Inflammatory macrophage (primary cell): ENCODE measurements at places on chromosomes 6 and 20.

GRCh38 chr6:133774356-133774755 lies 114.6 kb upstream of the TCF21 start:
- no peak for DNase-seq

DNA sequence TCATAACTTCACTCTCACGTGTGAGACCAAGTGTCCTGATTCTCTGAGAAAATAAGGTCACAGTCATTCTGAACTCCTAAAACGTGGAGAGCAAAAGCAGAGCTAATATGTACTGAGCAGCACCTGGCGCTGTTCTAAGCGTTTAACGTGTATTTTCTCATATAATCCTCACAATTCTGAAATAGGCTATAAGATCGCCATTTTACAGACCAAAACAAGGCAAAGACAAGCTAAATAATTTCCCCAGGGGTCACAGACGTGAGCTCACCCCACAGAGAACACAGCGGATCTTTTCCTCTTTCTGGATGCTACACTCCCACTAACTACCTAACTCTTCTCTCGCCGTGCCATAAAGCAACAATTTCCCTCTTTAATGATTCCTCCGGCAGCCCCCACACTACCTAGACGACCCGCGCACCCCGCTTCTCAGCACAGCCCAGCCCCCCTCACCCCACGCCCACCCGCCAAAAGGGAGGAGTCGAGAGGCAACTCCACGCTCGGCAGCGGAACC lies 636 bp downstream of the SUPT3H start:
- no peak for DNase-seq

DNA sequence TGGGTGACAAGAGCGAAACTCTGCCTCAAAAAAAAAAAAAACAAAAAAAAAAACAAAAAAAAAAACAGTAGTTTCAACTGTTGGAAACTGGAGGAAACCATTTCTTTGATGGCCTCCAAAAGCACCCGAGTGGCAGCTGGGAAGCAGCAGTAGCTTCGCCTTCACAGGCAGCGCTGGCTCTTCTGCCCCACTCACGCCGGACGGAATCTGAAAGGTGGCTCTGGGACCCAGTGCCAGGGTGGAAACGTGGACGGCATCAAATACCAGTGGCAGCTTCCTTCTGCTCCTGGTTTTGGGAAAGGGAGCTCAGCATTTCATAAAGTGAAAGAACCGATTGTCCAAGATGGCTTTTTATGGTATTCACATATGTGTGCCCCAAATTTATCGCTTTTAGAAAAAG lies 159.4 kb downstream of the SMOC2 start:
- no peak for DNase-seq

DNA sequence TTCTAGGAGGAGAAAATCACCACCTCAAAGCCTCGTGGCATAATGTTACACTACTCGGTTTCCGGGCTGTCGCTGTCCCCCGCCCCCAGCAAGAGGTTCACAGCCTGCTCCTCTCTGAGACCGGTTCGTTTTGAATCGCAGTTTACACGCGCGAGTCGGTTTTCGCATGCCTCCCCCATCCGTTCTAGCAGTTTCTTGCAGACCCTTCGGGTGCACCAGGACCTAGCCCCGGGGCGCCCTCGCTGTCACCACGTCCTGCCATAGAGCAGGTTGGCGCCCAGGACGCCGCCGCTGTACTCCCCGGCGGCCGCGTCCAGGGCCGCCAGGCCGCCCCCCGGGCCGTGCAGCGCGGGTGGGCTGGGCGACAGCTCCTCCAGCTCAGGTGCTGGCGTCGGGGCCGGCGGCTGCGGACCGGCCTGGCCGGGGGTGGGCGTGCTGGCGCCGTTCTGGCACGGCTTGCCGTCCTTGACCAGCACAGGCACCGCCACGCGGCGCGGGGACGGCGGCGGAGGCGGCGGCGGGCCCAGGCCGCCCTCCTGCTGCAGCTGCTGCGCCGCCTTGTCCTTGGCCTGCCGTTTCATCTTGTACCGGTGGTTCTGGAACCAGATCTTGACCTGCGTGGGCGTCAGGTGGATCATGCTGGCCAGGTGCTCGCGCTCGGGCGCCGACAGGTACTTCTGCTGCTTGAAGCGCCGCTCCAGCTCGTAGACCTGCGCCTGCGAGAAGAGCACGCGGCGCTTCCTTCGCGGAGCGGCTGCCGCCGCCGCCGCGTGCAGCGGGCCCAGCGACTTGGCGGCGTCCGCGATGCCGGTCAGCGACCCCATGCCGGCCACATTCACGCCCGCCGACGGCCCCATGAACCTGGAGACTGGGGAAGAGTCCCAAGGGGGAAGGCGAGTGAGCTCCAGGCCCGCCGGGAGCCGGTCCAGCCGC lies 1.4 kb downstream of the NKX2-4 start:
- DNase-seq: no peak

GRCh38 chr6:70563530-70563929 lies 3.2 kb upstream of the SDHAF4 start:
- no peak for DNase-seq

- DNase-seq: no peak
These were observed 16.7 kb downstream of the RAET1E start for GRCh38 chr6:149881066-149881766.

DNA sequence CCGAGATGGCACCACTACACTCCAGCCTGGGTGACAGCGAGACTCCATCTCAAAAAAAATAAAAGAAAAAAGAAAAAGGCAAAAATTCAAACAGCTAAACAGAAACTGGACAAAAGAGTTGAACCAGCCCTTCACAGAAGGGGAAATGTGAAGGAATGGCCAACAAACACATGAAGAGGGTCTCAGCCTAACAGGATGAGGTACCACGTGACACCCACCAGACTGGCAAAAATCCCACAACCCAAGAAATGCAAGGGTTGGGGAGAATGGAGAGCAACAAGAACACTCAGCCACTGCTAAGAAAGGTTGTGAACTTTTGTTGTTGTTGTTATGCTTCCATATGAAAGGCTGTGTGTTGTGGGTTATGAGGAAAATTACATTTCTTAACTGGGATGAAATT lies 357.7 kb downstream of the PREX1 start:
- no peak for DNase-seq

DNA sequence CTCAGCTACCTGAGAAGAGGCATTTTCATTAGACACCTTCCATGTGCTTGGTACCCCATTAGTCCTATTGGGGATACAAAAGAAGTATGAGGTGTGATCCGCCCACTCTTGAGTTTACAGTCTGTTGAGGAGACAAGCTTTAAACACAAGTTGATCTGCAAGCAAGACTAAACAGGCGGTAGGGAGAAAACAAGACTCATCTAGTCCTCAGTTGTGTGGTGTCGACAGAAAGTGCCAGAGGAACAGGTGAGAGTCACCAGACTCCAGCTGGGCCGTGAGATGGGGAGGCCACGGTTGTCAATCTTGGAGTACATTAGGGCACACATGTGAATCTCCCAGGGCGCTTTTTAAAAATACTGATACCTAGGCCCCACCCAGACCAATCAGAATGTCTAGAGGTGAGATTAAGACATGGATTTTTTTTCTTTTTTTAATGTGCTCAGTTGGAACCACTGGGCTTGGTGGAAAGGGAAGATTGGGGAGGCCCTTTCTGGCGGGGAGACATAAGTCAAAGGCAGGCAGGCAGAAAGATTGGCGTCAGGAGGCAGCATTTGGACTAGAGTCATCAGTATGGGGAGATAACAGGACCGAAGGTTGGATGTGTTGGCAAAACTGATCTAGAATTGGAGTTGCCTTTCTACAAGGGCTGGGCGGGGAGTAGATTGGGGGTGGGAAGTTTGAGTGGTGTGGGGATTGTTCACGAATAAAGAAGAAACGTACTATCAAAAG lies 10.4 kb downstream of the E2F3 start:
- no peak for DNase-seq

DNA sequence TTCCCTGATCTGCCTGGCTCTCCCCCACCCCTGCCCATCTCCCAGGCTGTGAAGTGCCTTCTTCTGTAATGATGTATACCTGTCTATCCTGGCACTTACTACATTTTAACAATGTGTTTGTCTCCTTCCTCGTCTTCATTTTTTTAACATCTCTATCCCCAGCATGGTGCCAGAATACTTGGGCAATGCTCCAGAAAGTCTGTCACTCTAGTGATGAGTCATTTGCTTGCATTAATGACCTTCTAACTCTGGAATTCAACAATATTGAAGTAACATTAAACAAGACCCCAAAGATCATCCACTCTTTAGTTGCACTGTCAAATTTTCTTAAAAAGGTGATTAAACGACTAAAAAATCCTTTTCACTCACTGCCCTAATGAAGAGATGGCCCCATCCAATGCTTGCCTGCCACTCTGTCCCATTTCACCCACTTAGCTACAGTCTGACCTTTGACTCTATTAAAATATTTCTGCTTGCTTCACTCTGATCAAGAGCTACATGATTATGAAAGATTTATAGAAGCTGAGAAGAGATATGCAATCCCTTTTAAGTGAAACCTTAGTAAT lies 7.7 kb upstream of the KLHL31 start:
- peak; percentile 7 for DNase-seq

- no peak for DNase-seq
These were observed 356.9 kb downstream of the ARHGAP18 start for GRCh38 chr6:129353067-129353466.

DNA sequence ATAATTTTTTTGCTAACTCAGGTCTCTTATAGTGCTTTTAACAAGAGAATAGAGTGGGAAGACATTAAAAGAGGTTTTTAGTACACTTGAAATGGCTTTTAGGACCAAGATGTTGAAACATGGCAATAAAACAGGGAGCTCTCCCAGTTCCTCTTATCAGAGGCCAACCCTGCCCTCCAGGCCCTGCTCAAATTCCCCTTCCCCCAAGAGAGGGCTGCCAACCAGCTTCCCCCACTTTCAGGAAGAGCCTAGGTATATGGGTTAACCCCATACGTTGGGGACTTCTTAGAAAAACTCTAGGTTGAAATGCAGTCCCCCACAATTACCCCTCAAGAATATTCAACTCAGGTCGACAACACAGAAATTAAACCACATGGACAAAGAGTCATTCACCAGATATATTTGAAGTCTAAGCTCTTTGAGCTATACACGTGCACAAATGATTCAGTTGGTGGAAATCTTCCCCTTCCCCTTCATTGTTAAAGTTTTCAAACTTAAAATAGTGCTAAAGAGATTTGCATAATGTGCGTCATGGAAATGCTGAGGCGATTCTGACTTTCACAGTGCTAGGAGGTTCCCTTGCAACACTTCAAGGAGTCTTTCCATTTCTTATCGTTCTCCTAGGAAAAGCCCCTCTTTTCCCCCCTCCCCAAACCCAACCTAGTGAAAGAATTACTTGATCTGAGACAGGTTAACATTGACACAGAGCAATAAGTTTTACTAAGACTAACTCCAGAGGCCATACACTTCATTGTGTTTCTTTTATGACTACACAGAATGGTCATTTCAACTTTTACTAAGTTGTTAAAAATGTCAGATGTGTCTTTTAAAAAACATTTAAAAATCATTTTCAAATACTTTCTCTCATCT lies 49.8 kb upstream of the ENPP5 start:
- peak; percentile 31 for DNase-seq

- DNase-seq: no peak
These were observed 52.6 kb upstream of the PRELID3B start for GRCh38 chr20:59095140-59095539.

GRCh38 chr6:143248359-143248758 lies 187.7 kb downstream of the AIG1 start:
- no peak for DNase-seq

DNA sequence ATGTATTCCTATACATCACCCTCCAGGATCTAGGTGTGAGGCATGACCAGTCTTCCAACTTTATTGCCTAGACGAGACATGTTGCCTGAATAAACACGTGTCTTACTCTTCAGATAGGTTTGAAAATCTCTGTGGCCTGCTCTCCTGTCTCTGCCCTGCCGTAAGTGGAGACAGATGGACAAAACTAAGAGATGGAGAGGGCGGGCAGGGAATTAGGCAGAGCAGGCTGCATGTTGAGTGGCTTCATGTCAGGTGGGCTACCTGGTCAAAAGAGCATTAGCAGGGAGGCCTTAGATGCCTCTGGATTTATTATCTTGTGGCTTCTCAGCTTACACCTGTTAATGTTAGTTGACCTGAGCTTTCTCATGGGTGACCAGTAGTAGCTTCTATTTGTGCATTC lies 59.0 kb upstream of the TULP4 start:
- DNase-seq: no peak

GRCh38 chr20:39258253-39258652 lies 296.1 kb downstream of the DHX35 start:
- DNase-seq: no peak

DNA sequence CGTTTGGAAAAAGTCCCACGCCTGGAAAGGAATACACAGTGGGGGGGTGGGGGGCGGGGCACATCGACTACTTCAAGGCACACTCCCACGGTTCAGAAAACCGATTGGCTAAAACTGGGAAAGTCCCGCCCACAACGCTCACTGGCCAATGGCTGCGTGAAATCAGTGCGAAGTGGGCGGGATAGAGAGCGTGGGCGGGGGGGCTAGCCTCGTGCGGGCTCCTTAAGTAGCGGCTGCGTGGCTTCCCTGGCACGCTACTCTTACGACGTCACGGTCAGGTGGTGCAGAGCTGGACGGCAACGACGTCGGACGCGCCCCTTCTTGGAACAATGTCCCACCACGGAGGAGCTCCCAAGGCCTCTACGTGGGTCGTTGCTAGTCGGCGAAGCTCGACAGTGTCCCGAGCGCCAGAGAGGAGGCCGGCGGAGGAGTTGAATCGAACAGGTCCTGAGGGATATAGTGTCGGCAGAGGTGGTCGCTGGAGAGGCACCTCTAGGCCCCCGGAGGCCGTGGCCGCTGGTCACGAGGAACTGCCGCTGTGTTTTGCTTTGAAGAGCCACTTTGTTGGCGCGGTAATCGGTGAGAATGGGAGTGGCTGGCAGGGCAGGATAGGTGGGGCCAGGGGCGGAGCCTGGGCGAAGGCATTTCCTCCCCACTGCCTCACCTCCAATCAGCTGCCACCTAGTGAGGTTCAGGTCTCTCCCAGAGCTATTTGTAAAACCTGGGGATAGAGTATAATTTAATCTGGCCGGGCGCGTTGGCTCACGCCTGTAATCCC lies at the start of gene DDX43:
TSS of gene DDX43 (plus strand) at position 252 of the 778 bp plus-strand sequence. CDS start at position 330, 78 bp downstream.
- peak; percentile 43 for DNase-seq

GRCh38 chr6:98847416-98847778 lies 13.0 kb downstream of the POU3F2 start:
- no peak for DNase-seq

GRCh38 chr6:96907498-96907897 lies 9.8 kb upstream of the NDUFAF4 start:
- DNase-seq: peak; percentile 8

GRCh38 chr6:135703621-135704020 lies 147.9 kb upstream of the PDE7B start:
- DNase-seq: peak; percentile 37

DNA sequence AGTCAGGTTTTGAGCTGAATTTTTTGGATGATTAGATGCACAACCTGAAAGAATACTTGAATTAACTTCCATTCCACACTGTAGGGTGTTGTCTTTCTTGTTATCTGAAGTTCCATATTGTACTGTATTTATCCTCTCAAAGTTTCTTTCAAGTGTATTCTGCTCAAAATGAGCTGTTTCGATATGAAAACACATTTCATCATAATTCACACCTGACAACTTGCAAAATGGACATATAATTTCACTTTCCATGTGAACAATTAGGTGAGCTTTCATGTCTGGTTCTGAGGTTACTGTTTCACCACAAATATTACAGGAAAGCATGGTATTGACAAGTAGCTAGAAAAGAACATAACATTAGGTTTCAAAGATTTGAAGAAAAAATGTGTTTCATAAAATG lies 1.7 kb downstream of the ZUP1 start:
- DNase-seq: no peak
